ENCODE measurements at places on chromosomes 6 and 20.

GRCh38 chr6:7251646-7252260, 61.2 kb downstream of the SSR1 start:
- DNase-seq: no peak

GRCh38 chr20:58023781-58024180, 204.7 kb downstream of the ANKRD60 start:
- DNase-seq: no peak

- no peak for DNase-seq
Observed at GRCh38 chr20:25136056-25136455, 54.1 kb upstream of the VSX1 start.

DNA sequence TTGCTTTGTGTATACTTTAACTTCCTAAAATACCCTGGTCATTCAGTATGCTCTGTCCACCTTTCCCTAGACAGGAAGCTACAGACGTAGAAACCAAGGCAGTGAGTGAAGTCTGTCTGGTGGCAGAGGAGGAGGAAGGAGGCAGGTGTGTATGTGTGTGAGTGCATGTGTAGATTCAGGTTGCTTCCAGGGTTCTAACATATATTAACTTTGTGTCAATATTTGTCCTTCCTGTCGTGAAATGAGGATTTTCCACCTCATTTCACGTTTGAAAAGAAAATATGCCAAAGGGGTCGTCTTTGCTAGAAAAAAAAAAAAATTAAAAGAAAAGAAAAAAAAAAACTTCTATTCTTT, 411.5 kb downstream of the PKHD1 start:
- no peak for DNase-seq

DNA sequence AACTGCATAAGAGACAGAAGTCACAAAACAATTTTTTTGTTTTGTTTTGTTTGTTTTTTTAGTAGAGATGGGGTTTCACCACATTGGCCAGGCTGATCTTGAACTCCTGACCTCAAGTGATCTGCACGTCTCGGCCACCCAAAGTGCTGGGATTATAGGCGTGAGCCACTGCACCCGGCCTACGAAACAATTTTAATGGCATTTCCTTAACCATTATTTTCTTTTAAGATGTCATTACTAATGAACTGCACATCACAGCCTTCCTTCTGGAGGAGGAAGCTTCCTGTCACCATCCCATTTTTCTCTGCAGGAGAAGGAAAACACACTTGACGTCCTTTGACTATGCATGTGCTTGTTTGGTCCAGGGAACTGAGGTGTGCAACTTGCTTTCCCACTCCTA, 125.3 kb upstream of the AKIRIN2 start:
- no peak for DNase-seq

DNA sequence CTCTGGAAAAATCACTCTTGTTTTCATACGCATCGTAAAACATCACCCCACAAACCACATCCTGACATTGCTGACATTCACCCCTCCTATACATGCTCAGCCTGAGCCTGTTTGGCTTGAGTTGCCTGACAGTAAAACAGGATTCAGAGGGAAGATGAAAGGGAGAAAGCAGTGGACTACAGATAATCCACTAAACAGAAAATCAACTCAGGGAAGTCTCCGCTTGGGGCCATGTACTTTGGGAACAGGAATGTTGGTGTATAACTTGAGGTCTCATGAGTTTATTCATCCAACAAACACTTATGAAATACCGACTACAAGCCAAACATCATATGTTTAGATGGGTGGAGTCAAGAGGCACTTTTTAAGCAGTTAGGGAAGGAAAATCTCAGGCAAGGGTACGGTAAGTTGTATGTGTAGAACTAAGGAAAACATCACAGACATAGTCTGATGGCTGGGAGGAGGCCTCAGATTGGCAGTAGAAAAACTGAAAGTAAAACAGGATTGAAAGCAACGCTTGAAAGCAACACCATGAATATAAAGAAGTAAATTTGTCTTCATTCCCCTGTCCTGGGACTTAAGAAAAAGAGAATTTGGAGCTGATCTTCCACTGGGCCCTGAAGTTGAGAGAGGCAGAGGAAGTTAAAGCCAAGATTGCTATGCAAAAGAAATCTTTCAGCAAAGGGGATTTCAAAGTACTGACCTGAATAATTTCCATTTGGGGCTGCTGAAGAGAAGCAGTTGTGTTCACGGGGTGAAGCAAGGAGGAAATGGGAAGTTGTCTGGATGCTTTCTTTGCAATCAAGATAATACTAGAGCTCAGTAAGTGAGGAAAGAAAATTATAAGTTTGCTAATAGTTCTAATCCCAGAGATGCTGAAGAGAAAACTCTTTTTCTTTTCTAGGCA, 28.8 kb downstream of the PDE7B start:
- DNase-seq: peak; percentile 24

DNA sequence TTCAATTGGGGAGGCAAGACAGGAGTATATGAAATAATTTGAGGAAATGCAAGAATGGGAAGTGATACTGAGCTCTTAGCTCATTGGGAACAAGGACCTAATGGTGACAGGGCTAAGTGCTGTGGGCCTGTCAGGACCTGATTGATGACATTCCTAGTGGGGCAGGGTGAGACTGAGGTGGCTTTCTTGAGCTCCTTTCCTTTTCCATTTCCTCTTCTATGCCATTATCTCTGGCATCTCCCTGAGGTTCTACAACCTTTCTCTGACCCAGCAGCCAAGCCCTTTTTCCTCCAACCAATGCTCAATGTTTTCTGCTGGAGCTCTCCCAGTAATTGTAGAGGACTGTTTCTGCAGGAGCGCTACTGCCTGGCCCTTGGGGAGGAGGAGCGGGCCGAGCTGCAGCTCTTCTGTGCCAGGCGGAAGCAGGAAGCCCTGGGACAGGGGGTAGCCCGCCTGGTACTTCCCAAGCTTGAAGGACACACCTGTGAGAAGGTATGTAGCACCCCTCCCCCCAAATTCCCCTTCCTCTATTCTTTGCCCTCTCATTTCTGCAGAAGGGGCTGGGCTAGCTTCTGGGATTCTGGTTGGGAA, 2.8 kb upstream of the TOMM6 start:
- no peak for DNase-seq

DNA sequence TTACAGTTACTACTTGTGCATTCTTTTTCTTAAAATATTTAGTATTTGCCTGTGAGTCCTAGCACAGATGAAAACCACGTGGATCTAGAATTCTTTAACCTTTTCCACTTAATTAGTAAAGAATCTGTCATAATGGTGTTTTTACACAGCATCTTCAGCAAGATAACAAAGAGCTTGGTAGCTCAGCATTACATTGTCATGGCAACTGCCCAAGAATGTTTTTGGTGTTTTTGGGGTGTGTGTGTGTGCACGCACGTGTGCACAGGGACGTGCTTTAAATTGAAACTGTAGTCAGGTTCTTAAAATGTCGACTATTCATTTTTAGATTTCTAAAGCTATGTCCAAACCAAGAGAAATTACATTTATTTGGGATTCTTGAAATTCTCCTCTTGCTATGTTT, 108.0 kb downstream of the FIG4 start:
- no peak for DNase-seq

DNA sequence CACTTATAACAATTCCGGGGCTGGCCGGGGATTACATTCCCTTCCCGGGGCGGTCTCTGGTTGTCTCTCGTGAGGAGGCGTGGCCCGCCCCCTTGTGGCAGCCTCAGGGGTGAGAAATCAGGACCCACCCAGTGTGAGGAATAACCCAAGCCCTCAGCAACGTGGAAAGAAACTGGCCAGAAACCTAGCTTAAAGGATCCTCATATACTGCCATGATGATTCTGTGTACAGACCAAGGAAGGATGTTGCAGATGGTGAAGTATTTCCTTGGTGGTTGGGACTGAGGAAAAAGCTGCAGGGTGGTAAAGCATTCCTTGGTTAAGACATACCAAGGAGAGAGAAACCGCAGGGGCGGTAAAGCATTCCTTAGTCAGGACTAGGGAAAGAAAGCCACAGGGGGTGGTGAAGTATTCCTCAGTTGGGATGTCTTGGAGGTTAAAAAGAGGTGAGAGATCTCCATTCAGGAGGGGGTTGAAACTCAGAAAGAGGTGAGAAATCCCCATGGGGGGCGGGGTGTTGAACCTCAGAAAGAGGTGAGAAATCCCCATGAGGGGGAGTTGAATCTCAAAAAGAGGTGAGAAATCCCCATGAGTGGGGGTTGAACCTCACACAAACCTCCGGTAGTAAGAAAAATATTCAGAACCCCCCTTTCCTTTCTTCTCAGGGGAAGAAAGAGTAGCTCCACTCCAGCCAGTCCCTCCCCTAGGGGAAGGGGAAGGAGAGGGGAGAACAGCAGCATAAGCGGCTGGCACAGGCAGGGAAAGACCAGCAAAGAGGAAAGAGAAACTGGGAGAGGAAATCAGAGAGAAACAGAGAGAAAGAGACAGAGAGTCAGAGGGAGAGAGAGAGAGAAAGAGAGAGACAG, 238.1 kb downstream of the RNGTT start:
- no peak for DNase-seq

GRCh38 chr20:14960831-14961230, 623.4 kb upstream of the FLRT3 start:
- DNase-seq: no peak

GRCh38 chr6:168157272-168158212, 78.5 kb upstream of the FRMD1 start:
- DNase-seq: no peak

GRCh38 chr6:149929422-149929821, 6.5 kb upstream of the RAET1G start:
- DNase-seq: no peak

GRCh38 chr20:39568109-39568508, 606.0 kb downstream of the DHX35 start:
- no peak for DNase-seq

- no peak for DNase-seq
Observed at GRCh38 chr20:24537210-24537609, 67.8 kb downstream of the SYNDIG1 start.

DNA sequence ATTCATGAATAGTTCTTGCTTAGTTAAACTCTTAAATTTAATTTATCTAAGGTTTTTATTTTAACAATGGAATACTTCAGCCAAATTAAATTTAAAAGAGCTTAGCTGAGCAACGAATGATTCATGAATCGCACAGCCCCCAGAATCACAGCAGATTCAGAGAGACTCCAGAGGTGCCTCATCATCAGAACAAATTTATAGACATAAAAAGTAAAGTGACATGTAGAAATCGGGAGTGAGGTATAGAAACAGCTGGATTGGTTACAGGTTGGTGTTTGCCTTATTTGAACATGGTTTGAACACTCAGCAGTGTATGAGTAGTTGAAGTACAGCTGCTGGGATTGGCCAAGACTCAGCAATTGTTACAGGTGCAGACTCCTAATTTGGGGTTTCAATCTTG, 132.7 kb upstream of the MAP3K4 start:
- no peak for DNase-seq

- peak; percentile 62 for DNase-seq
Observed at GRCh38 chr20:37384683-37385174, 38.8 kb downstream of the SRC start.

DNA sequence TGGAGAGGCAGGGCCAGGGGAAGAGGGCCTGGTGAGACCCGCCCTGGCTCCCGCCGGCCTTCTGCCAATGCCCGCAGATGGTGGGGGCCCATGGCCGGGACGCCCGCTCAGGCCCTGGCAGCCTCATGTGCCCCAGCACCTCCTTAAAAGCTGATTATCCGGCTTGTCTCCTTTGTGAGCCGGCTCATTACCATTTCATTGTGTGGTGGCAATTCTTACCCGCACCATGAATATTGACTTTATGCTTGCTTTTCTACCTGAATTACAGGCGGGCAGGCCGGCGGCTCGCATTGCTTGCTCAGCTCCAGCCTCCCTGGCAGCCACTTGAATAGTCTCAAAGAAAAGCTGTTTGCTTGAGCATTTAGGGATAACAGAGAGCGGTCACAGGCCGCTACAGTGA, 120.0 kb upstream of the JAG1 start:
- no peak for DNase-seq

GRCh38 chr6:91634791-91635190, 1047.9 kb upstream of the MAP3K7 start:
- no peak for DNase-seq

GRCh38 chr20:59992526-59993084, 34.4 kb downstream of the CDH26 start:
- DNase-seq: no peak

GRCh38 chr20:47440857-47441773, 60.6 kb upstream of the NCOA3 start:
- no peak for DNase-seq

DNA sequence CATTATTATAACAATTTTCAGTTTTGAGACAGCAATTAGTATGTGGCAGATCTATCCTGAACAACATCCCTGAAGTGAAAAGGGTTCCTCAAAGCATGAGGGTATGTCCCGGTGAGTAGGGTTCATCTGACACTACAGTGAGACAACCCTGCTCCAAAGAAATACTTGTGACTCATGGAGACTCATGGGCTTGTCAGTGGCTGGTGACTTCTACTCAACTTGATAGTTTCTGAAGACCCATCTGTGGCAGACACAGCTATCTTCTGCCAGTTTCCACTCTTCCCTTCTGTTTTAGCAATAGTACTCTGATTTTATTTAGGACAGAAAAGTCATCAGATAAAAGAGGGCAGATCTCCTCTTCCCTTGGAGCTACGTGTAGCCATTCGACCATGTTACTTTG, 41.4 kb downstream of the MAP3K7 start:
- no peak for DNase-seq

GRCh38 chr20:33669224-33669623, 2.5 kb downstream of the ACTL10 start:
- DNase-seq: no peak

- DNase-seq: no peak
Observed at GRCh38 chr20:796921-797320, 28.6 kb upstream of the SLC52A3 start.

DNA sequence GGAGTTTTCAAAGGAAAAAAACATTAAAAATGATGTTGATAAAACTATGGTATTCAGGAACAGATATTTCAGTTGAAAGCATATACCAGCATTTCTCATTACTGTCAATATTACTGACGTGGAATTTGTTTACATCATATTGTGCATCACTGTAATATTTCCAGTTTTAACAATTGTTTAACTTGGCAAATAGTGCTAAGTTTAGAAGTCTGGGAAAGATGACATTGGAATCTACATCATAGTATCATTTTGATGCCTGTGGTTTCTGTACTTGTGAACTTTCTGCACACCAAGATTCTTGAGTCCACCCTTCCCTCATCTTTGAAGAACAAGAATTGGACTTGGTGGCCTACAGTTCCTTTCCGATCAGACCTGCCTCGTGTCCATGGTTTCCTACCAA, 98.1 kb downstream of the RALGAPA2 start:
- no peak for DNase-seq

DNA sequence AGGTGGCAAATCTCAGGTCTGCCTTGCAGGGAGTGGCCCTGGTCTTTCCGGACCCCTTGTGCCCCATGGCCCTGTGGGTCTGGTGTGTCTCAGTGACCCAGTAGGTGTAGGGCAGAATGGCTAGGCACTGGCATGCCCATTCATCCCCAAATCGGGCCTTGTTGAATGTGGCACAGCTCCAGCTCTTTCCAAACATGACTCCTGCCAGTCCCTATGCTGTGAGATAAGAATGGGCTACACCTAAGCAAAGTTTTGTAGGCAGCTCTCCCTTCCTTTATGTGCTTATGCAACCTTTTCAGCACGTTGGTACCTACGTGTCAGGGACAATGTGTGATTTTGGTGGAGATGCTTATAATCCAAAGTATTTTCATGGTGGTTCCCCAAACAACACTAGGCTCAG, 33.9 kb downstream of the FOXO3 start:
- DNase-seq: no peak

- DNase-seq: no peak
Observed at GRCh38 chr6:19905584-19905983, 68.4 kb downstream of the ID4 start.

GRCh38 chr20:2282181-2282580, 13.6 kb upstream of the TGM3 start:
- no peak for DNase-seq

- DNase-seq: no peak
Observed at GRCh38 chr6:158816329-158816728, 2.8 kb downstream of the EZR start.
